ENCODE measurements at places on chromosomes 2 and 18.

GRCh38 chr2:3628241-3628679 is 29.7 kb upstream of the ALLC start:
- DNase-seq, result no peak

DNA sequence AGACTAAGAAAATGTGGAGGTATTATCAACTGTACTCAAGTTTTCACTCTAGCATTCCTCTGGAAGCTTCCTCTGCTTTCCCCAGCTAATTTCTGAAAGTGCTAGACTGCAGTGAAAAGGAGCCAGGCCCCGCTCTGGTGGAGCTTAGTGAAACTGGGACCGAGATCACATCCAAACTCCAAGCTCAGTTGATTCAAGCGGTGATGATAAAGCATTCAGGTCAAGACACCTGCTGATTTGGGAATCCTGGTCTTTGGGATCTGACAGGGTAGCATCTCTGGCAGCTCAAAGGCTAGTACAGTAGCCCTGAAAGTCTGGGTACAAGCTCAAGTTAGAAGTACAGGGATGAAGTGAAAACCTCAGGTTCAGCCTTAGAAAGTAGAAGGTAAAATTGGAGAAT is 120.2 kb upstream of the CRIM1 start:
- no peak for DNase-seq

- DNase-seq, result no peak
Observed at GRCh38 chr2:212381428-212382102, 157.0 kb downstream of the ERBB4 start.

GRCh38 chr18:10213526-10213925 is 240.9 kb upstream of the APCDD1 start:
- DNase-seq, result no peak

- no peak for DNase-seq
Observed at GRCh38 chr18:22238036-22238435, 68.6 kb downstream of the GATA6 start.

- no peak for DNase-seq
Observed at GRCh38 chr18:62498616-62499262, 24.1 kb upstream of the ZCCHC2 start.

DNA sequence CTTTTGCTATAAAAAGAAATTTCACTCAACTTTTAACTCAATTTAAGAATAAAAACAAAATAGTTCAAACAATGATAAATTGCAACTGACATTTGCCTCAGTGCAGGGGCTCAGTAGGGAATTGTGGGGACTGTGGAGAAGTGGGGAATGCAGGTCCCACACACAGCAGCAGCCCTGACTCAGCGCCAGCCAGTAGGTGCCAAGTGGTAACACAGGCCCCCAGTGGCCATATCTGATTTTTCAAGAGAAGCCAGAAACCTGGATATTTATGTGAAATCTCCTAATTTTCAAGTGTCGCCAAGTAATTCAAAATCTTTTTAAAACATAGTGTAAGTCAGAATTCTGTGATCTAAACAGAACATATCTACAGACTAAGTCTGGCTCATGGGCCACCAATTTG is 186.3 kb downstream of the EN1 start:
- DNase-seq, result no peak

Data from anterior cingulate cortex (tissue), 58 donors.